ENCODE measurements at places on chromosomes 7 and 10.

- no peak for DNase-seq
Observed at GRCh38 chr7:50488379-50488778, 38.2 kb upstream of the FIGNL1 start.

DNA sequence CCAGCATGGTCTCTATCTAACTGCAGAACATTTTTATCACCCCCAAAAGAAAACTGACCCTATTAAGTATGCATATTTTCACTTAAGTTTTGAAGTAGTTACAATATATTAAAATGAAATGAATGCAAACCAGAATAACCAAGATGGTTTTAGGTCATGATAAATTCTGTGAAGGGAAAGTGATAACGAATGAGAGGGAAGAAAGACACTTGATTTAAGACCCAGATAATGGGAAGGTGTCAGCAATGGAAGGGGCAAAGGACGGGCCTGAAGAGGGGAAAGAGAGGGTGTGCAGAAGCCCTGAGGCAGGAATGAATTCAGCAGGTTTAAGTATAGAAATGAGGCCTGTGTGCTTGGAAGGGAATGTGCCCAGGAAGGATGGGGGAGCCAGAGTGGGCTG, 61.1 kb upstream of the IGFBP3 start:
- DNase-seq = no peak

- no peak for DNase-seq
Observed at GRCh38 chr10:22816298-22816653, 101.9 kb upstream of the PIP4K2A start.

GRCh38 chr10:14613588-14613920, 161.1 kb downstream of the FAM107B start:
- no peak for DNase-seq

DNA sequence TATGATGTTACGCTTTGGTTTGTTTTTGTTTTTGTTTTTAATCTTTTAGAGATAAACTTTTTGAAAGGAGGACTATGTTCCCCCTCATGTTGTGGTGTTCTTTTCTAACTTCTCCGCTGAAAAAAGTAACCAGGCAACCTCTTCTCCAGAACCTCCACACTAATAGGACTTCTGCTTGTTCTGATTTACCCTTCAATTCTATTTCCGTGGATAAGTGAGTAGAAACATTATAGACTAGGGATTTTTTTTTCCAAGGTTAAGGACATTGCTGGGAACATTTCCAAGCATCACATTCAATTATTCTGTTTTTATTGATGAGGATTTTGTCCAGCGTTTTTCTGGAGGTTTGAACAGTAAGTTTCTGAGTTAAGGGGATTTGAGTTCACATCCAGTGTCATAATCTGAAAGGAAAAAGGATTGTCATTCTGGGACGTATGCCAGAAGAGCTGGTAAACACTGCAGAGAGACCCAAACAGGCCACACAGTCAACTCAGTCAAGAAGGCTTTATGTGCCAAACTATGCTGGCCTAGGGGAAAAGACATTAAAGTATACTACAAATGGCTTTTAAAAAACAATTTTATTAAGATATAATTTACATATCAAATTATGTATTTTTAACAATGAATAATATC, 28.3 kb upstream of the RALA start:
- DNase-seq = no peak

DNA sequence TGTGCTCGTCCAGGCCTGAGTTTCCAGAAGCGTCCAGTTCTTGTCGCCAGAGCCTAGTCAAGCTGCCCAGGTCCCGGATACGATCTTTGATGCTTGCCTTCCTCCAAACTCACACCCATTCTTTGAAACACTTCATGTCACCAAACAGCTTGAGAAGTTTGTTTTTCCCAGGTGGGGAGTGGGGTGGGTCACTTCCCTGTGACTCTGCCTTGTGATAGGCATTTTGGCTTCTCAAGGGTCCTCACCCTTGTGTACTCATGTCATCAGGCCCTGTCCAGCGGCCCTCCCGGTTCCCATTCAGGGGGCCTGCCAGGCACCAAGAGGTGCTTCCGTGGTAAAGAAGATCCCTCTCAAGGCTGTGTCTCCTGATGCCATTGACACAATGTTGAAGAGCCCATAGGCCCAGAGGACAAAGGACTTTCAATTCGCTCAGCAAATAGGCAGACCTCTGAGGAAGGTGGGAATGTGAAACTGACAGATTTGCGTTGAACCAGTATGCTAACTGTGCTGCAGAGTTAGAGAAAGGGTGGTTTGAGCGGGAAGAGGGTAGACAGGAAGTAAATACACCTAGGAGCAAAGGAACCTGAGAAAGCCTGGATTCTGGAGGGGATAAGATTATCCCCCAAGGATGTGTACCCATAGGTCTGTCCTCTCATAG, 24.7 kb upstream of the SFTPA1 start:
- no peak for DNase-seq

GRCh38 chr7:17706275-17706674, 234.0 kb downstream of the SNX13 start:
- no peak for DNase-seq

Data from CD8-positive, alpha-beta T cell (primary cell).